CD4-positive, alpha-beta memory T cell (primary cell): ENCODE measurements at places on chromosomes 12 and 14. TPM values are rescaled to one million over a fixed set of nuclear protein-coding genes. Genes with fewer than 3 reads are reported as not detected.

SLC8A3 gene
- polyA plus RNA-seq, result not detected

SMCO2 gene
- not detected for polyA plus RNA-seq

OR6C2 gene
- polyA plus RNA-seq, result not detected

C12orf54 gene
- polyA plus RNA-seq, result not detected

RPGRIP1 gene
- polyA plus RNA-seq, result not detected
